ENCODE measurements at places on chromosomes 1 and 21.

DNA sequence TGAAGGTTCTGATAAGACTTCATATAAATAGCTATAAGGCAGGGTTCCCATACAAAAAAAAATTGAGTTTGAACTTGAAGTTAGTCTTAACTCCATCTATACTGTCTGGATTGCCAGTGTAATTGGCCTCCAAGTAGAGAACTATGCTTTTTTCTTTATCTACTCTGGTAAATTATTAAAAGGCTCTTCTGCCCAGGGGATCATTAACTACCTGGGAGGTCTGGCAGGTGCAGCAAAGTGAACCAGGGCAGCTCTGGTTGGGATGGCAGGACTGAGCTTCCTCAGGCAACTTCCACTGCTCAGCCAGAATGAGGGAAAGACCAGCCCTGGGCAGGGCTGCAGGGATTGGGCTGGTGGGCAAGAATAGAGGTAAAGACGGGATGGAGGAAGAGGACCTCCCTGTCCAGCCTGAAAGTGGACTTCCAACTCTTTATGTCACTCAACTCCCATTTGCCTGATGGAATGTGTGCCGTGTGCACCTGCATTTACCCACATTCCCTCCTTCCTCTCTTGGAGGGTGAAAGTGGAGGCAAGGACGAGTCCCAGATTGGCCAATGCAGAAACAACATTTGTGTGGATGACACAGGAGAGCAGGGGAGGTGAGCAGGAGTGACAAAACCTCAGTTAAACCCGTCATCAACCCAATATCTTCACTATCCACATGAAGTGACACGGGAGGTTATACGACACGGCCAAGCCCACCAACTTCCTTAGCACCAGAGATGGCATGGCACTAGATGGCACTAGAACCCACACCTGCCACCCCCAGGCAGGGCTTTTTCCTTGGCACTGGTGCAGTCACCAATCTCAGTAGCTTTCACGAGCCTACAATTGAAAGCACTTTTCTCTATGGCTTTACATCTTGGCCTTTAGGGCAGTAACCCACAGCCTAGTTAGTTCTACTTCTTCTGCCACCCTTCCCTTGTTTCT lies 25.2 kb downstream of the CCN1 start:
- DNase-seq: no peak

DNA sequence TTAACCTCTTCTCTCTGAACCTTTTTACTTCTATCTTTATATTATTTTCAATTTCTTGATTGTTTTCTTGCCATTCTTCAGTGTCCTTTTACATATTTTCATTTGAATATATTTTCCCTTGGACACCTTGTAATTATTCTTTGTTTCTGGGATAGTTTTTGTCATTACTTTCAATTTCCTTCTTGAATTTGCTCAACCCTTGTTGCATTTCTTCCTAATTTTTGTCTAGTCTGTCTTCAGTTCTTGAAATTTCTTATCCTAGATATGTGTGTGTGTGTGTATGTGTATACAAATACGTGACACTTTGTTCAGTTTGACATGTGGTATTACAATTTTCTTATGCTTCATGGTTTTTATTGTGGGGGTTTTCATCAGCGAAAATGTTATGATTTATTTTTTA lies 1.9 kb upstream of the GALNT2 start:
- no peak for DNase-seq

GRCh38 chr21:42145569-42146272 lies 73.2 kb upstream of the ABCG1 start:
- DNase-seq: peak; percentile 59

- DNase-seq: no peak
Observed at GRCh38 chr1:96236156-96236739, 485.3 kb upstream of the PTBP2 start.

DNA sequence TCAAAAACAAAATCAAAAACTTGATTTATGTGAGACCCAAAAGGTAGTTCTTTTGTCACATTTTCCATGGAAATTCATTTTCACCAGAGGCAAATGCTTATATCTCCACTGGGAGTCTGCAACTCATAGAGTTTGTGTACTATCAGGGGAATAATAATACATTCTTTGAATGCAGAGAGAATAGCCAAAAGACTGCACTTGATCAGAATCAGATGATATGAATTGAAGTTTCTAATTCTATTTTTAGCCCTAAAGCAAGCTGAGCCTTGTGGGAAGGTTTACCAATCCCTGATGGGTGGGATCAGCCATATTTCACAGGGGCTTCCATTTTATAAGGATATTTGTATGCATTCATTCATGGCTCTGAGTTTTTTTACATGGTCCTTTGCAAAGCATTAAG lies 49.6 kb downstream of the TSEN15 start:
- no peak for DNase-seq

DNA sequence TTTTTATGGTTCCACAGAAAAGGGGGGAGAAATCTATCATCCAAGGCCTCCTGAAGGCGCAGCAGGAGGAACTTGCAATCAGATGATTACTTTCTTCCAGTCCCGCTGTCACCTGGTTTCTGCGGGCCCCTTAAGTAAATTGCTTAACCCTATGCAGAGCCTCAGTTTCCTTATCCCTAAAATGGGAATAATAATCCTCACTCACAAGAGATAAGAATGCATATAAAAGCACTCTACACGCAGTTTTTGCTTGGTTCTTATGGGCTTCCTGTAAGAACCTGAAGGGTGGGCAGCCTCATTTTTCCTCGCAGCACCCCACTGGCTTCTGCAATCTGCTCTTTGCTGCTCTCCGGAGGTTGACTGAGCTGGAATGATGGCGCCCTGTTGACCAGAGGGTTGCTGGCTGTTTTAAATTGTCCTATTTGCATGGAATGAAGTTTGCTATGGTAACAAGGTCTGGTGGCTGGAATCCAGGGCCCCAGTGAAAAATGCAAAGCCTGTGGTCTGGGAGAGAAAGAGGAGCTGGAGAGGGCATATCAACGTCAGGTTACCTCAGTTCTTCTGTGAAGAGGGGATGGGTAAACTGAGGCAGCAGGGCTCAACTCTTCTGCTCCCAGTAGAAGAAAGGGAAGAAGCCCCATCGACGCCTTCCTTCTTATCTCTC lies 1.0 kb upstream of the KAZN start:
- no peak for DNase-seq
